Activated T-helper 1 cell treated with Interleukin-2 at 50 U/mL for 16 hours (primary cell): ENCODE measurements at places on chromosomes 5 and 9.

GRCh38 chr9:99459919-99460318 is 237.8 kb downstream of the SEC61B start:
- no peak for DNase-seq

- DNase-seq: no peak
Observed at GRCh38 chr5:13179407-13180087, 764.9 kb downstream of the DNAH5 start.

DNA sequence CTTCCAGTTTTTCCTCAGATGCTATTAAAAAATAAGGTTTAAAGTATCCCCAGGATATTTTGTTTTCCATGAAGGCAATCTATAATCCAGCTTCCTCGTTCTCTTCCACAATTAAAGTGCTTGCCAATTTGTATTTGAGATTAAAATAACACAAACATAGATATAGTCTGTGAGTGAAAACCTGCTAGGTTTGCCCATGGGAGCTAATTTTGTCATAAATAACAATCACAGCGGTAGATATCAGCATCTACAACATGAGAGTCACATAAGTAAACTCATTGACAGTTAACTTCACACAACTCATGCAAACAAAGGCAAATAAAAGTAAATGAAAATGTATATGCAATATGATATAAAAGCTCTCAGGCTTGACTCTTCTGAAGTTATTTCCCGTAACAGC is 29.2 kb upstream of the RASGRF2 start:
- DNase-seq: no peak

DNA sequence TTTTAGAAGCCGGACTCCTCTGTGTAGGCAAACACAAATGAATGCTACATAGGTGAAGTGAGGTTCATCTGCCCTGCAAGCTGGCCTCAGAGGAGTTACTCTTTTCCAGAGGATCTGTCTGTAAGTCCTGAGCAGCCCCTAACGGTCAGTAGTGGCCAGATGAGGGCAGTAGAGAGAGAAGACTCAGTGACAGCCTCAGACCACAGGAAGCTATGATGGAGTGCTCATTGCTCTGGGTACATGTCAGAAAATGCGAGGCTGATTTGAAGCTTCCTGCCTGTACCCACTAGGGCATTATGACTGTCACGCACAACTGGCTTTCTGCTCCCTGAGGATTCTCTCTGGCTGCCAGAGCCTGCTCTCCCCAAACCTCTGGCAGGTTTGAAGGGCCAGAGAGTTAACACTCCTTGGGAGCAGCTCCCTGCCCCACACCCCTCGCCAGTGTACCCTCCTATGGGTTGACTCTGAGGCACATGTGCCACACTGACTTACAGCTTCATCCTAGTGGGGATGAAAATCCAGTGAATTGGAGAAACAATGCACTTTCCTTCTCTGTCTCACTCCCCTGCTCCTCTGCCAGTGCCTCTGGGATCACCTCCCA is 141.5 kb downstream of the GABRG2 start:
- DNase-seq: no peak

GRCh38 chr9:91181541-91181940 is 180.2 kb downstream of the AUH start:
- no peak for DNase-seq

DNA sequence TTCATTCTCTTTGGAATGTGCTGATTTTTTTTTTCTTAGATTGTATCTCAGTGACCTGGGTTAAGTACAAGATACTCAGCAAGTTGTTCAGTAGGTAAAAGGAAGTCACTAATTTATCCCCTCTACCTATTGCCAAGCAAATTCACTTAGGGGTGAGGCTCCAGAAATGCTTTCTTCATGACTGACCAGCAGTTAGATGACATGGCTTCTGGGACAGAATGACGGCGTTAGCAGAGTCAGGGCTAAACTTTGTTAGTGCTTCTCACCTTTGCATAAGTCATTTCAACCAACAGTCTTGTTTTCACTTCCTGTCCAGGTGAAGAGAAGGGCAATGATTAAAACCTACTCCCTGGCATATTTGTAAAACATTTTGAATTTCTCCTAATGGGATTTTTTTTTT is 20.2 kb upstream of the MTAP start:
- no peak for DNase-seq

DNA sequence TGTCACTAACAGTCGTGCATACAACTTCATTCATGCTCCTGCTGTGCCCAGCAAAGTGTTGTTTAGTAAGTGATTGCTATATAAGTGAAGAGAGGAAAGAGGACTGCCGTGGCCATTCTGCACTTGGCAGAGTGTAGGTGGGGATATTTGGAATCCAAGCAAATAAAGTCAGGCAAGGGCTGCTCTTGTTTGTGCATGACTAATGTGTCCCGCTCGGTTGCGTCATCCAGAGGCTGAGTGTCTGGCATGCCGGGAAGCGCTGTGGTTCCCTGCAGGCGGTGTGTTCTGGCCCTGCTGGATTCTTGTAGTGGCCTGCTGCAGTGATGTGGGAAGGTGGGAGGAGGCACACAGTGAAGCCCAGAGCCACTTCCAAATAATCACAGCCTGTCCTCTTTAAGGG is 136.9 kb upstream of the ANKH start:
- DNase-seq: no peak

DNA sequence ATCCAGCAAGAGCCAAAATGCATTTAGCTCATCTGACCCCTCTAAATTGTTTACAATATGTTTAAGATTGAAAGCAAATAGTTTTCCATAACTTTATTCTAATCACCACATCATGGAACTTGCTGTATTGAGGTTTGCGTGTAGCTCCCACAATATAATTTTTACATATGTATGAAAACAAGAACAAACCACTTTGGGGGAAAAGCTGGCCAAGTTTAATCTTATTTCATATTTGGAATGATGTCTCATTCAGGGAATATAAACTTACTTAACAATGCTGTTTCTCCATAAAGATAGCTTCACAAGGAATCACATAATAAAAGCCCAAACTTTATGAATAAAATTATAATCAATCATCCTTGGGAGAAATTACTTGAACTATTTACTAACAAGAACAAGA is 194.6 kb upstream of the PCSK5 start:
- DNase-seq: no peak

DNA sequence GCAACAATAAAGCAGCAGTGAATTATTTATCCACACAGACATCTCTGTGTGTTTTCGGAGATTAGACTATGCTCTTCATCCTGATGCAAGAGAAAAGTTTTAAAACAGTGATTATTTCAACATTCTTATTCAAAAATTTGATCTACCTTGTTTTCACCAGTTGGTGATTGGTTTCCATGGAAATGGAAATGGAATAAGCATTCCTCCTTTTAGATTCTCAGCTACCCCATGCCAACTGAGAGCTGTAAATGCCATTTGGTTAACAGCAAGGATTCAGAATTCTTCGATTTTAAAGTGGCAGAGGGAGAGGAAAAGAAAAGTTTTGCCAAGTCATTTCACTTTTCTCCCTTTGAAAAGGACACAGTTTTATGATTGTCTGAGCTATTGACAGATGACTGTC is 154.7 kb downstream of the PCSK5 start:
- no peak for DNase-seq

- no peak for DNase-seq
Observed at GRCh38 chr5:74631081-74631953, 9.2 kb downstream of the ENC1 start.

DNA sequence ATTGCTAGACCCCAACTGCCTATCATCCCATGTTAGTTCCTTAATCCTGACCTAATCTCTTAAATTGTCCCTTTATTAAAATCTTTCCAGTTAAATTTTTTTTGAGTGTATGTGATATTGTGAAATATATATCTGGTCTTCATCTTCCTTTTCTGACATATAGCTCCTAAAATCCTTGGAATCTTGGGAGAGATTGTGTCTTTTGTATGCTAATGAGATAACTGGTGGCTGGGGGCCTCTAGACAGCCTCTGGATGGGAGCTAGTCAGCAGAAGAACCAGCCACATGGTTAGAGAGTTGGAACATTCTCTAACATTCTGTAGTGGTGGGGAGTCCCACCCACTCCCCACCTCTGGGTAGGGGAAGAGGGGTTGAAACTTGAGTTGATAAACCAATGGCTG is 3.7 kb upstream of the CCL19 start:
- no peak for DNase-seq

GRCh38 chr9:16885931-16886330 is 15.5 kb upstream of the BNC2 start:
- DNase-seq: no peak

DNA sequence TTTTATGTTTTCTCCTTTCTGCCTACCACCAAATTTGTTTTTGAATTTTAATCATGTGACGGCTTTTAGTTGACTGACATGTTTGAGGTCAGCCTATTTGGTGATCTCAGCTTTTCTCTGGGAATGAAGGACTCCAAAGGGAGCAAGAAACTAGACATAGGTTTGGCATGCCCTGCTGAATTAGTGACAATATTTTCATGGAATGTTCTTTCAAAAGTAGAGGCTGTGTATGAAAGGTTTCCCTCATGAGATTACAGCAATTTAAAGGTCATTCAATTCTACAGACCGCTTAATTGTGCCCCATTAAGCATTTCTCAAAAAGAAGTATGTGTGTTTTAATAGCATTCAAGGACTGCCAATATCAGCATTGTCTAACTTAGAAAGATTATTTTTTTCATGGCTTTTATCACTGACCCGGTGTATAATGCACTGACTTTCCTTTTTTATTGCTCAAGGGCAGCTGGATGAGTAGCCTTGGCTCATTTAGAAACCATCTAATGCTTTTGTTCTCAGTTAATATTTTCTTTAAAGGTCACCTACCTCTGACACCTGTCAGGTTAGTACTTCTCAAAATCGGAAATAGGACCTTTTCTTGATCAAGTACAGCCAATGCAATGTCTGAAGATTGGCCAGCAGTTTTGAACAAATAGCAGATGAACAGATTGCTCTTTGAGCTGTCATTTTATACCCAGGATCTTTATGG is 8.1 kb upstream of the MLLT3 start:
- DNase-seq: no peak

GRCh38 chr5:58871648-58872242 is 288.9 kb downstream of the RAB3C start:
- no peak for DNase-seq

DNA sequence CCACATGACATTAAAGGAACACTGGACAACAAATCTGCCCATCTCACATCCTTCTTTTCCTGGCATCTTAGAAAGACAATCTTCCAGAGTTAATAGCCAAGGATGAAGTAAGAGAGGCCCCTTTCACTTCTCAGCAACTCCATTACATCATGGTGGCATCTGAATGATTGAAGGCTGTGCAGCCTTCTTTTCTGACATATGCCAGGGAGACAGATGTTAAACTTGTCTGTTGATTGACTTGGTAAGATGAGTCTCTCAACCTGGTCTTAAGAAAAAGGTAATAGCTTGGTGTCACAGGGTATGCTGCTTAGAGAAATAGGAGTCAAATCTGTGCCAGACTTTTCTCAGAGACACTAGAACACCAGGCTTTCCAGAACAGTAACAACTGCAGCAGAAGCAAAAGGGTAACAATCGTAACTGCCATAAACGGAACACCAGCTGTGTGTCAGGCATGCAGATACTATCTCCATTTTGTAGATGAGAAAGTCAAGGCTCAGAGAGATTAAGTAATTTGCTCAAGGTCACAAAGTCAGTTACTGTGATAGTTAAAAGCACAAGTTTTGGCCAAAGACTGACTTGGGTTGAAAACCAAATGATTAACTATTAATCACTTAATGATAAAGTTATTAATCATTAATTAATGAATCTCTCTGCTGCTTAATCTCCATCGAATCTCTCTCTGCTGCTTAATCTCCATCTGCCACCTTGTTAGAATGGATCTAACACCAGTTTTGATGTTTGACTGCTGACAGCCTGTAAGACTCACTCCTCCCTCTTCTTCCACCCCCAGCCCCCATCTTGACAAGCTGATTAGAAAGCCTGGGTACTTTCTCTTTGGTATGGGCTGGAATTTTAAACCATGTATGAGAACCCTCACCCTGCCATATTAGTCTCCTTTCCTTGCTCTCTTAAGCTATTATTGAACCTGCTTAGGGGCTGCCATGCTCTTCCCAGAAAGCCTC is 353.5 kb downstream of the ENC1 start:
- DNase-seq: no peak

- no peak for DNase-seq
Observed at GRCh38 chr5:58455066-58455465, 4.8 kb downstream of the PLK2 start.

GRCh38 chr5:118529361-118530144 is 458.8 kb downstream of the DTWD2 start:
- DNase-seq: no peak

- DNase-seq: no peak
Observed at GRCh38 chr5:67014957-67015400, 181.6 kb downstream of the CD180 start.

DNA sequence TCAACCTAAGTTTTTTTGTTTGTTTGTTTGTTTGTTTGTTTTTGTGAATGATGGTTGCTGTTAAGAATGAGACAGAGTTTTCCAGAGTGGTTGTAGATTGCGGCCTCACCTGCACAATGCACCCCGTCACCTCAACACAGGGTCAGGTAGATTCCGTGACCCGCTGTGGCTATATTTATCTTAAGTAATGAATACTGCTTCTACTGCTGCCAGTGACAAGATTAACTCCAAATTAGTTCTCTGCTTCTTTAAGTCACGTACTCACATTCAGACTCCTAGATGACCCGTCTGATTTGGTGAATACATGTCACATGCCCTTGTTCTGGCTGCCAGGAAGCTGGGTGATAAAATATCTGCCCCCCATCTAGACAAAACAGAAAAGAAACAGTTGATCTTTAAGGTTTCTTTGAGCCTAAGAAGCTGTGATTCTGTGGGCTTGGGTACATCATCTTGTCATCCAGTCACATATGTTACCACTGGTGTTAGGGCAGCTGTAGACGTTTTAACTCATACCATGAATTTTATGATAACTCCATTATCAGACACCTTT is 52.9 kb downstream of the CFAP95 start:
- no peak for DNase-seq
